Activated CD8-positive, alpha-beta memory T cell treated with anti-CD3 and anti-CD28 coated beads for 1 hour (primary cell): ENCODE measurements at places on chromosomes 1 and 21.

DNA sequence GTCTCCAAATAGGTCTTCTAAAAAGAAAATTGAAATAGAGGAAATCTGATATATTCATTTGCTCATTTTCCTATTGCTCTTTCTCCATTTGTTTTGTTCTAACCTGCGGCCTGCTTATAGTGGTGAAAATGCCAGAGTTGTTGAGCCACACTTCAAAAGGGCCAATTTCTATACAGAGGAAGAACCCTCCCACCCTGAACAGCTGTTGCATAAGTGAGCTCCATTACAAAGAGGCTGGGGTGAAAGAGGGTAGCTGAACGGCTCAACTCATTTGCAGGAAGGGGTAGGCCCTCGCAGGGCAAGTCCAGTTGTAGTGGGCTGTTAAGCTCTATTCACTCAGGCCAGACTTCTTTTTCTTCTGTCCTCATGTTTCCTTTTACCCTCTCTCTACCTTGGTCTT, 8.8 kb downstream of the ADCY10 start:
- DNase-seq = no peak

- DNase-seq = no peak
Observed at GRCh38 chr21:38905752-38906151, 100.0 kb downstream of the ETS2 start.

GRCh38 chr21:15857740-15858139, 128.0 kb downstream of the USP25 start:
- no peak for DNase-seq

DNA sequence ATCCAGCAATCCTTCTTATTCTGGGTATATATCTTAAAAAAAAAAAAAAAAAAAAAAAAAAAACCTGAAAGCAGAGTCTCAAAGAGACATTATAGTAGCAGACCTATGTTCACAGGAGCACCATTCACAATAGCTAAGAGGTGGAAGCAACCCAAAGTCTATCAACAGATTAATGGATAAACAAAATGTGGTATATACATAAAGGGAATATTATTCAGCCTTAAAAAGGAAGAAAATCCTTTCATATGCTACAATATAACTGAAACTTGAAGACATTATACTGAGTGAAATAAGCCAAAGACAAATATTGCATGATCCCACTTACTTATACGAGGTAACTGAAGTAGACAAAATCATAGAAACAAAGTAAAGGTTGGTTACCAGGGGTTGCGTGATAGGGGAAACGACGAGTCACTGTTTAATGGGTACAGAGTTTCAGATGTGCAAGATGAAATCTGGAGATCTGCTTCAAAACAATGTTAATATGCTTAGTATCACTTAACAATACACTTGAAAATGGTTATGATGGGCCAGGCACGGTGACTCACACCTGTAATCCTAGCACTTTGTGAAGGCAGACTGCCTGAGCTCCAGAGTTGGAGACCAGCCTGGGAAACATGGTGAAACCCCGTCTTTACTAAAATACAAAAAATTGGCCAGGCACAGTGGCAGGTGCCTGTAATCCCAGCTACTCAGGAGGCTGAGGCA, 29.5 kb downstream of the PIK3R3 start:
- DNase-seq = no peak

- DNase-seq = no peak
Observed at GRCh38 chr1:16315437-16315836, 36.8 kb downstream of the FBXO42 start.
